Adipocyte (in vitro differentiated cells): ENCODE measurements at places on chromosomes 5 and 9.
A peak's percentile ranks its signal among the peaks of the same experiment; 100 is the strongest.

GRCh38 chr5:161396171-161396570 lies 150.4 kb downstream of the GABRB2 start:
- DNase-seq: no peak

DNA sequence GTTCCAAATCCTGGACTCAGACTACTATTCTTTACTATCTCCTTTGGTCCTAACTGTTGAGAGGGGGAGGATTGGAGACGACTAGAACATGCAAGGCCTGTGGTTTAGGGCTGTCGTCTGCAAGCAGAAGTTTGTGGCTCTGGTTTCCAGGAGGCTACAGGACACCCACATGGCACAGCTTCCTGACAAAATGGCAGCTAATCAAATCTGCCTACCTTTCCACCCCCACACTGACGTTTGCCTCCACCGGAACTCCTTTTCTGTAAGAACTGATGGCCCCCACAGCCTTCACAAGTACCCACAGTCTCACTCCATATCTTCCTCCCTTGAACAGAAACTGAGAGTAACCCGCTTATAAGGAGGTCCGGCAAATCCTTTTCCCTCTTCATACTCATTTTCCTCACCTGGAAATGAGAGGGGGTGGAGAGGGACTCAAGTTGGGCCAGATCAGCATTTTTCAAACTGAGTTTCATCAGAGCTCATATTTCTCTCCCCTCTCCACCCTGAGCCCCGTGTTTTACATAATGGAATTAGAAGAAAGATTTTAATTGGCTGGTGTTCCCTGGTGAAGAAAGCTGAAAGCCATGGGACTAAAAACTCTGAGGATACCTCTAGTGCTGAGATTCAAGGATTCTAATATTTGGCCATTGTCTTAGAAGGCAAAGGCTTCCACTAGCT lies 5.2 kb downstream of the SLC31A2 start:
- no peak for DNase-seq

DNA sequence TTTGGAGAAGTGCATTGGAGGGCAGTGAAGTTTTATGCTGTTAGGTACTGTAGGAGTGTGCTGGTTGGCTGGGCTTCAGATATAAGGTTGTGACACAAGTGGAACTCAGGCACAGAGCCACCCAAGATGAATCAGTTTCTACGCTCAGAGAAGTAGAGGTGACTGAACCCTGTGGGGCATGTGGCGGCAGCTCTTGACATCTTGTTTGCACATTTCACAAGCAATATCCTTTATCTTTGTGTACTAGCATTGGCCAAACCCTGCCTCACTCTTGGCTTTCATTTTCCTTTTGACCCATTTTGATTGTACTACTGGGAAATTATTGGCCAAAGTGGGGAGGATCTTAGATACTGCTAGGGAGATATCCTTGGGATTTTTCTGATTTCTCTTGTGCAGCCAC lies 110.0 kb downstream of the PSAT1 start:
- DNase-seq: no peak

- DNase-seq: peak; percentile 68
Measured at GRCh38 chr5:54311176-54311677, 854 bp upstream of the ARL15 start.

DNA sequence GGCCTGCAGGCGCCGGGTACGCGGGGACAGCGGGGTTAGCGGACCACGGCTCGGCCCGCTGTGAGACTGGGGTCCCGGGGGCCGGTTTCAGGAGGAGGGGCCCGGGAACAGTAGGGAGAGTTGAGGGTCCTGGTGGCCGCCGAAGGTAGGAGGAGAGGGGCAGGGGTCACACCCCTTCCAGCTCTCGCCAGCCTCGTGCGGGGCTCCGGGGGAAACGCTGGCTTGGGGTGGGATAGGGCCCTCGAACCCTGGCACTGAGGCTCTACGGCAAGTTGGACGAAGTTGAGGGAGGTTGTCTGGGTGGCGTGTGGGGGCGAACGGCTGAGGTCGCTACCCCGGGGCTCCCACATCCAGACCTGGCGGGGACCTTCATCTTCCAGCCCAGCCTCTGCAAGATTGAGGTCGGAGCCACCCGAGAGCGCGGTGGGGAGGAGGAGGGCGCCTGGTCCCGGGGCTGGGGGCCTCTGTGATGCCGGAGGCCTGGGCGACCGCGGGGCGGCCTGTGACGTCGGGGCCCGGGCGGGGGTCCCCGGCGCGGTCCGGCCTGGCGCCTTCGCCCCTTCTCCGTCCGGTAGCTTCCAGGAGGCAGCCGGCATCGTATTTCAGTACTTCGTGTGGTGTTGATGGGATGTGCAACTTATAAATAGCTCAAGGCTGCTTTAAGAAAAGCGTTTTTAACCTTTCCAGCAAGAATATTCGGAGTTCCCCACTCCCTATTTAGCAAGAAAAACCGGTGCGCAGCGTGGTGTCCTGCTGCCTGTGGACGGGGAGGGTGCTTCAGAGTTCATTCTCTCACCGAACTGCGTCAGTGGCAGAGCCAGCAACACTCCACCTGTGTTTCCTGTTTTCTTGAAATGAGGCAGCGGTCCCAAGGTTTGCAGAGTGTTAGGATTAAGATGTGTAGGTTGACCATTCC lies 902 bp downstream of the HABP4 start:
- peak; percentile 58 for DNase-seq

DNA sequence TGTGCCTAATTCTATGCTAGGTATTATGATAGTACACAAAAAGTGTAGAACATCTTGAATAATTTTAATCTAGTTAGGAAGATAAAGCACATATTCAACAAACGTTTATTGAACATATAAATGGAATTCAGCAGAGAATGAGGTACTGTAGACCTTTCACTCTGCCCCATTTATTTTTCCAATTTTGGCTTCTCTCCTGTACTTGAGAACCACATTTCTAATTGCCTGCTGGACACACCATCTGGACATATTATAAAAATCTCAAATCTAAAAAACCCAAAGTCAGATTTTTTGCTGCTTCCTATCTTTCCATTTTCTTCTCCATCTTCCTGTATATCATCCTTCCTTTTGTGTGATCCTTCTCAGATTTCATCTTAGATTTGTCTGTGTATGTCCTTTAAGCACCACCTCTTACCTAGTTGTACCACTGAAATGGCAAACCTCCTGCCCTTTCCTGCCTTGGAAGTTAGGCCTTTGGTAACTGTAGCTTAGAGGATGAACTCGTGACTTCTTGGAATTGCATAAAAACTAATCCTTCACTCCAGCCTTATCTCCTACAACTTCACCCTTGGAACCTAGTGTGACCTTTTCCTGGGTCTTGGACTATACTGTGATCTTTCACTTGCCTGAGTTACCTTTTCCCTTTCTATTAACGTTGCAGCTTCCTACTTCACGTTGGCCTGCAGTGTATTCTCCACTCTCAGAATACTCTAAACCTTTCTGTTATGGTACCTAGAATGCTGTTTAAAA lies 8.8 kb downstream of the SLC26A2 start:
- DNase-seq: no peak

DNA sequence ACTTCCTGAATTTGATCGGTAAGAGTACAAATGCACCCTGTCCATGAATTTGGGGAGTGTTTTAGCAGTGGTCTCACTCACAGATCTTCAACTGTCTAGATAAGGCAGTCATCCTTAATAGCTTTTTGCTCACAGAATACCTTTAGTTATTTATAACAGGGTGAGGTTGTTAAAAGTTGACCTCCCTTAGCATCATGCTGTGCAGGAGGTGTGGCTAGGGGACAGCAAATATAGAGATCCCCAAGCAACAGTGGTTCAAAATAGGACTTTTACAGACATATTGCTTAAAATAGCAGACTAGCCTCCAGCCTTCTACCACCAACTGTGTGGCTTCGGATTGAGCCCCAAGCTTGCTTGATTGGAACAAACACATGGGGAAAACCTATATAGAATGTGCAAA lies 724.4 kb downstream of the TLE1 start:
- no peak for DNase-seq

GRCh38 chr5:150789450-150789849 lies 10.9 kb downstream of the SMIM3 start:
- peak; percentile 27 for DNase-seq

GRCh38 chr5:7902666-7903625 lies 34.0 kb downstream of the MTRR start:
- DNase-seq: no peak

GRCh38 chr5:125043781-125044391 lies 297.4 kb upstream of the ZNF608 start:
- peak; percentile 78 for DNase-seq

DNA sequence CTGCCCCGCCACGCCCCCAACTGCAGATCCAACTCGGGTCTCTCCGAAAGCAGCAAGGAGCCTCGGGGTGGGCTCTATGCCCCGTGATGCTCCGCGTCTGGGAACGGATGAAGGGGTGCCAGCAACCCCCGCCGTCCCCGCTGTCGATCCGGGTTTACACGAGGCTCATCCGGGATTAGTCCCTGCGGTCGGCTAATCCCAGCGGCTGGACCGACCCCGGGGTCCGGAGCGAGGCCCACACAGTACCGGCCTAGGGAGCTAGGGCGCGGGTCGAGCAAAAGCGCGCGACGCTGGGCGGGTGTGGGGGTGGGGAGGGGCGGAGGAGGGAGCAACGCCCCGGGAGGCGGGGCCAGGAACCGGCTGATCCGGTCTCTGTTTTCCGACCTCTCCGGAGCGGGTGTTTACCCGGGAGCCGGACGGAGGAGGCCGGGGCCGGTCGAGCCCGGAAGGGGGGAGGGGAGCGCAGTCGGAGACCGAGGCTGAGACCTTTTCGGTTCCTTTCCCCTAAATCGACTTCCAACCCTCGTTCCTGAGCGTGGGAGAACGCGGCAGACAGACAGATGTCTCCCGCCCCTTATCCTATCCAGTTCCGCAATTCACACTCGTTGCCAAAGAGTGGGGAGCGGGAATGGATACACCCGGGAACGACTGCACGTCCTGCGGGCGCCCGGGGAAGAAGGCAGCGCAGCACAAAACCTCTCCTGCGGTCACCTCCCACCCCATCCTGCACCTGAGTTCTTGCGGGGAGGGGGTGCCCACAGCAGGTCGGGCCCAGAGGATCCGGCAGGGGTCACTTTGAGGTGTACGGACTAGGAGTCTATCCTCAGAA lies 28.6 kb downstream of the PCDH1 start:
- peak; percentile 92 for DNase-seq

- DNase-seq: no peak
Measured at GRCh38 chr9:129840034-129840433, 4.8 kb downstream of the USP20 start.

DNA sequence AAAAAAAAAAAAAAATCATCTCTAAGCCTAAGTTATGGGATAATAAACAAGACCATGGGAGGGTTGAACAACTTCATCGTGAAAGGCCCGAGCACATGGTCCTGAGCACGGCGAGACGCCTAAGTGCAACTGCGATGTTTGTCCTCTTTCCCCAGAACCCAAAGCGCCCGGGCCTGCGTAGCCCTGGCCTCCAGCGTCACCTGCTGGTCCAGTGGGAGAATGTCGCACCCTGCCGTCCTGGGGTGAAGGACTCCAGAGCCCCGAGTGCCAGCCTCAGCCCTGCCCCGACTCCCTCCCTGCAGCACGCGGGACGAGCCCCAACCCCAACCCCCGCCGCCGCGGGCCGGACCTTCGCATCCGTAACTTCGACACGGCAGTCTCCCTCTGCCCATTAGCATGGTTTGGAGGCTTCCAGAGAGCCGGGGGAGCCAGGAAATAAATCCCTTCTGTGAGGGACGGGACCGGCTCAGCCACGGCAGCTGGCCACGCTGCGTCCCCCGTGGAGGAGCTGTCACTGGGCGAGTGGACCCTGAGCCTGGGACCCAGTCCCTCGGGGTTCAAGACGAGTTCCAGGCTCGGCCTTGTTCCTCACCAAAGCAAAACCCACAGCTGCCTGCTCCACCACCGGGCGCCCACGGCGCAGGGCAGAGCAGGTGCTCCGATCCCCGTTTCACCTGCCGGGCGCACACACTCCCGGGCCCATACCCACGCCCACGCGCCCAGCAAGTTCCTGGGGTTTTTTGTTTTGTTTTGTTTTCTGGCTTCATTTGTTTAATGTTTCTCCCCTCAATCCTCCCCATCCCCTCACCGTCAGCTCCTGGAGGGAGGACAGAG lies 132.5 kb upstream of the HAND1 start:
- peak; percentile 91 for DNase-seq

- DNase-seq: no peak
Measured at GRCh38 chr9:27749838-27750237, 176.6 kb upstream of the C9orf72 start.
